ENCODE measurements at places on chromosomes 4 and X.

- DNase-seq = no peak
Measured at GRCh38 chr4:77375866-77376607, 219.0 kb downstream of the CCNG2 start.

DNA sequence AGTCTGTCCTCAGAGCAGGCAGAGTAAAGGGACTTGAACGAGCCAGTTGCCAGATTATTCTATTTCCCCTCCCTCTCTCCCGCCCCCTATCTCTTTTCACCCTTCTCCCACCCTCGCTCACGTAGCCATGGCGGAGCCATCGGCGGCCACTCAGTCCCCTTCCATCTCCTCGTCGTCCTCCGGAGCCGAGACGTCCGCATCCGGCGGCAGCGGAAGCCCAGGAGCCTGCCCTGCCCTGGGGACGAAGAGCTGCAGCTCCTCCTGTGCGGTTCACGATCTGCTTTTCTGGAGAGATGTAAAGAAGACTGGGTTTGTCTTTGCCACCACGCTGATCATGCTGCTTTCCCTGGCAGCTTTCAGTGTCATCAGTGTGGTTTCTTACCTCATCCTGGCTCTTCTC, 106.2 kb upstream of the SMAD1 start:
- DNase-seq = no peak

DNA sequence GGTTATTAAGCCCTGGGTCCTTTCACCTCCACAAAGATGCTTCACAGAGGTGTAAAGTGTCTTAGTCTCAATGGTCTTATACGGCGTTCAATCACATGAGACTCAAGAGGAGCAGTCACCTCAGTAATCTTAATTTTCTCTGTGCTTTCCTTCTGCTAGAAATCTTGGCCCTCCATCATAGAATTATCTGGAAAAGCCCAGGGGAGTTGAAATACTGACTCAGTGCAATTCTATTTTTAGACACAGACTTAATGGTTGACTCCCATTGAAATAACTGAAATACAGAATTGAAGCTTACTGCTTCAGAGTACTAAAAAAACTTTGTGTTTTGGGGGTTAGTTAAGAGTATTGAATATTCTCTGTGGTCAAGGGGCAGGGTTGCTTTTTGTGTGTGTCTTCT, 94.5 kb upstream of the IL15 start:
- DNase-seq = no peak

DNA sequence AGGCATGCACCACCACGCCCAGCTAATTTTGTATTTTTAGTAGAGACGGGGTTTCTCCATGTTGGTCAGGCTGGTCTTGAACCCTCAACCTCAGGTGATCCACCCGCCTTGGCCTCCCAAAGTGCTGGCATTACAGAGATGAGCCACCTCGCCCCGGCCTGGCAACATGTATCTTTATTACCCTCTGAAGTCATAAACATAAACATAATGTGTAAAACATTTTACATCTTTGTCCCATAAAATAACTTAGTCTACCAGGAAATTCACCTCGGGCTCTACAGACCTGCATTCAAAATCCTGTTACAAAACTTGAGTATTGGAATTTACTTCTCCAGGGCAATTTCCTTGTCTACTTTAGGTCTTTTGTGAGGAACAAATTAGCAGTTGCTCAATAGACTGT, 68.1 kb upstream of the DUSP21 start:
- no peak for DNase-seq

DNA sequence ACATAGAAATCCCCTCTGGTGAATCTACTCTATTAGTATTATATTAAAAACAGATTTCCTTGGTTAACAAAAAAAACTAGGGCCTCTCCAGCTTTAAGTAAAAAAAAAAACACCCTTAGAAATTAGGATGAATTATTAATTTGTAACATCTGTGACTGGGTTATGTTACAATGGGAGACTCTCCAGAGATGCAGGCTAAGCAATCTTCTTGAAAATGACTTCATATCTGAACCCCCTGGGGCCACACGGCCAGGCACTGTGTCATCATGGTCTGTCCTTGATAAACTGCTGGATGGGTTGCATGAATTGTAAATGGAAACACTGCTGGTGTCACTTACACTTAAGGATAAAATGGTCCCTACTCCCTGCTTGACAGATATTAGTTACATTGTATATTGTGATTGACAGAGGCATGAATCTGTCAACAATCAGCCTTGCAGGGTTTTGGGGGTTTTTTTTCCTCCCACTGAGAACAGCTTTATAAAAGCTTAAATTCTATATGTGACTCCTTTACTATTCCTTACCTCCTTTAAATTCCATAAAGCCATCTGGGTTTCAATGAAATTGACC, 49.1 kb downstream of the PRKG2 start:
- peak; percentile 36 for DNase-seq

GRCh38 chr4:182293691-182294255, 50.6 kb downstream of the TENM3 start:
- no peak for DNase-seq

- no peak for DNase-seq
Measured at GRCh38 chrX:68931345-68931744, 102.5 kb downstream of the EFNB1 start.

DNA sequence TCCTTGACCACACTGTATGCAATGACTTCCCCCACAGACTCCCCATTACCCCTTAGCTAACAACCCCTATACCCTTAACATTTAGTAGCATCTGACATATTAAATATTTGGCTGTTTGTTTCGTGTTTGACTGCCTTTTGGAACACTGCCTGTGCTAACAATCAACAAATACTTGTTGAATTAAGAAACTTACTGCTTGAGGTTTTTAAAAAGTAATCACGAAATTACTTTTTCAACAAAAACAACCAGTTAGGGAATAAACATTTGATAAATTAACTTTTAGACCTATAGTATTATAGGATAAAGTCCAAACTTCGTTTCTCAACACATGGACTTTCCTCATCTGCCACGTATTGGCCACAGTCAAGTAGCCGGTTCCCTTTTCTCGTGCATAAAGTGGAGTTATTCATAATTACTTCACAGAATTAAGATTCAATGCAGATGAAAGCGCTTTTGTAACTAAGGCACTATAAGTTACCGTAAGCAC, 555 bp upstream of the ELMOD2 start:
- no peak for DNase-seq

- DNase-seq = no peak
Measured at GRCh38 chr4:51890760-51891159, 47.8 kb downstream of the DCUN1D4 start.

GRCh38 chr4:150232029-150232428, 153.8 kb downstream of the DCLK2 start:
- no peak for DNase-seq

DNA sequence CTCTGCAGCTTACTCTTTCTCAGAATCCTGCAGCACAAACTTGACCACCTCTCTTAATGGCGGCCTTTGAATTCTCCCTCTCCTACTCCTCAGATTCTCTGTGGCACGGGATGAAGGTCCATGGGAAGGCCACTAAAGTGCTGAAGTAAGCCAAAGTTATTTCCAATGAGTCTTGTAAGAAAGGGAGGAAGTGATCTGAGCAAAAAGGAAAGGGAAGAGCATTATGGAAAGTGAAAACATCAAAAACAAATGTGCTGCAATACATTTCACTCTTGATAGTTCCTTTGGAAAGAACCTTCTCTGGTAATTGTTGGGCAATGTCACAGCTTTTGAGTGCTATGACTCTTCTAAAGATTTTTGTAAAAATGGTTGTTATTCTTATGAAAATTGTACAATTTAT, 54.3 kb upstream of the CAMK2D start:
- no peak for DNase-seq

- no peak for DNase-seq
Measured at GRCh38 chr4:121717680-121718237, 21.0 kb upstream of the ANXA5 start.

DNA sequence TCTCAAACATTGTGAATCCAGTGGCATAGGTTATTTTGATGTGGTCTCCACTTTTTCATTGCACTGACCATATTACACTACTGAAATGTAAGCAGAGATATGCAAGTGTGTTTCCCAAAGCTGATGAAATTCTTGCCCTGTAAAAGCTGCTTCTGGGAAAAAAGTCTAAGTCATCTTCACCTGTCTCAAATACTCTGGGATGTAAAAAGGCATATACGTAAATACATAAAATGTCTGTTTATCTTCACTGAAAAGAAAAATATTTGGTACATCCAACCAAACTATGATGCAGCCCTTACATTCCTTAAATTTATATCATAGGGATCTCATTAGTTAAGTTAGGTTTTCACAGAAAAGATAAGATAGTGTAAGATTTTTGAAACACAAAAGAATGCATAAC, 7.9 kb downstream of the KDR start:
- no peak for DNase-seq

GRCh38 chr4:147118528-147118927, 172.9 kb upstream of the TTC29 start:
- no peak for DNase-seq

GRCh38 chrX:29948653-29949052, 266.7 kb upstream of the MAGEB2 start:
- peak; percentile 2 for DNase-seq

GRCh38 chrX:151973851-151974335, 583 bp downstream of the GABRE start:
- DNase-seq = no peak

- DNase-seq = no peak
Measured at GRCh38 chr4:7044137-7044930, 1.2 kb downstream of the TADA2B start.

DNA sequence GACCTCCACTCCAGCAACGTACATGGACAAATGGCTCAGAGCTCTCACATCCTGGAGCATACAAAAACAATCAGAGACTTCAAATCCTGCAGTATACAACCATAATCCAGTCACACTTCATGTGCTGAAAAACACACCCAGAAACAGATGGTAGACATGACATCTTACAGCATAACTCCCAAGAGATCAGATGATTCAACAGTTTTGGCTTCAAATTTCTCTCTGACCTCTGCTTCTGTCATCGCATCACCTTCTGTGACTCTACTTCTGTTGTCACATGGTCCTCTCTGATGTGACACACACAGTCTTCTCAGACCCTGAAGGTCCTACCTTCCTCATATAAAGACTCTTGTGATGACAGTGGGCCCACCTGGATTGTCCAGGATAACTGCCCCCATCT, 18.5 kb downstream of the SUV39H1 start:
- peak; percentile 51 for DNase-seq

GRCh38 chrX:114101081-114101480, 482.8 kb upstream of the HTR2C start:
- no peak for DNase-seq

- DNase-seq = no peak
Measured at GRCh38 chr4:32775049-32775448, 2054.9 kb downstream of the PCDH7 start.

GRCh38 chr4:136203199-136203598, 1329.1 kb downstream of the PCDH18 start:
- no peak for DNase-seq

- DNase-seq = peak; percentile 27
Measured at GRCh38 chrX:48025561-48025960, 18.8 kb downstream of the SPACA5 start.

DNA sequence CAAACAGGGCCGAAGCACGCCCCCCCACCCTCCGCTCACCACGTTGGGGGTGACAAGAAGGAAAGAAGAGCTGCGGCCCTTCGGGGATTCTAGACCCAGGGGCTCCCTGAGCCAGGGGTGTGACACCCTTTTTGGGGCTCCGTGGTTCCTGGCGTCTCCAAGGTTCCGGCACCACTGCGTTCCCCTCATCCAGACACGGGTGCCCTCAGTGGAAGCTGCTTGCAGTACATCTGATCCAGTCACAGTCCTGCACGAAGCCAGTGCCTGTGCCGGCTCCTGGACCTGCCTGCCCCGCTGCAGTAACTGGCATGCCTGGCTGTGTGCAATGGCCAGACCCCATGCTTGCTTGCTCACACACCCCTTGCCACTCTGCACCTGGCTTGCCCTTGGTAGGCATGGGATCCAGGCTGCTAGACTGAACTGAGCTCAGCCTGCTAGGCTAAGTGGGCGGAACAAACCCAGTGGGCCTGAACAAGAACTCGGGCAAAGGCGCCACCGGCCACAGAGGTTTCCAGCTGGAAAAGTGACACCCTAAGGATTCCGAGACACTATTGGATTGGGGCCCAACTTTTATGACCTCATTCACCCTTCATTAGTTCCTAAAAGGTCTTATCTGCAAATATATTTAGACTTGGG, 420.4 kb upstream of the AGA start:
- DNase-seq = no peak

DNA sequence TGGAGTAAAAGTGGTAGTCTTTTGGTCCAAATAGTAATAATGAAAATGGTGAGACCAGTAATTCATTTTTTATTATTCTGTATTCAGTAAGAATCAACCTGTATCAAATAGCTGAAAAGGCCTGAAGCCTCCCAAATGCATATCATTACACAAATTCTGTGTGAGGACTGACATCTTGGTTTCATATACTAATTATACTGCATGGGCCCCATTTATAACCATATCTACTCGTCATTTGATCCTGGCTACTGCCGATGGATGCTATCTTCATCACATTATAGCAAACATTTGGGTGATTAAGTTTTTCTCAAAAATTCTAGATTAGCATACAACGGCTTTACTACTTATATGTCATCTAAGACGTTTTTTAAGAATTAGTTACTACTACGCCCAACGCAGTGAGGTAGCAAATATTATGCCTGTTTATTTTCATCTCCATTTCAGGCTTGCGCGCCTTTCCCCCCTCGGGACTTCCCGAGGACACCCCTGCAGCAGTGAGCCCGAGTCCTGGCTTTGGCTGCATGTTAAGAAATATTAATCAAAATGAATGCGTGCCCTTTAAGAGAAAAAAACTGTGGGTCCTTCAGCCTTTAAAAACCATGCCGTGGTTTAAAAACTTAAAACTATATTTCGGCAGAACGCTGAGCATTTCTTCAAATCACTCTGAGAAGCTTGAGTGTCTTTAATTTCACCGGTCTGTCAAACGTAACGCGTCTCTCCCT, 814 bp upstream of the MMAA start:
- DNase-seq = no peak

- peak; percentile 24 for DNase-seq
Measured at GRCh38 chrX:49186125-49187027, at the start of gene PRICKLE3. Gene PRICKLE3 (minus strand): TSS chrX:49186373. CDS start chrX:49186297, 76 bp downstream.

GRCh38 chrX:72306851-72307645, 1.3 kb upstream of the CITED1 start:
- no peak for DNase-seq

DNA sequence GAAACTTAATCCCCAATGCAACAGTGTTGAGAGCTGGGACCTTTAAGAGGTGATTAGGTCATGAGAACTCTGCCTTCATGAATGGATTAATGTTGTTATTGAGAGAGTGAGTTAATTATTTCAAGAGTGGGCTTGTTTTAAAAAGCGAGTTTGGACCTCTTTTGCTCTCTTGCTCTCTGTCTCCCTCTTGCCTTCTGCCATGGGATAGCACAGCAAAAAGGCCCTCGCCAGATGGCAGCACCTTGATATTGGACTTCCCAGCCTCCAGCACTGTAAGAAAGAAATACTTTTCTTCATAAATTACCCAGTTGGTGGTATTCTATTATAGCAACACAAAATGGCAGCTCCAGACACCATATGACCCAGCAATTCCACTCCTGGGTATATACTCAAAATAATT, 7.0 kb upstream of the ATP6AP2 start:
- DNase-seq = no peak

All from GM04504 (cell line).